Epithelial cell of esophagus (primary cell): ENCODE measurements at places on chromosomes 11 and 22.
A peak's percentile ranks its signal among the peaks of the same experiment; 100 is the strongest.

DNA sequence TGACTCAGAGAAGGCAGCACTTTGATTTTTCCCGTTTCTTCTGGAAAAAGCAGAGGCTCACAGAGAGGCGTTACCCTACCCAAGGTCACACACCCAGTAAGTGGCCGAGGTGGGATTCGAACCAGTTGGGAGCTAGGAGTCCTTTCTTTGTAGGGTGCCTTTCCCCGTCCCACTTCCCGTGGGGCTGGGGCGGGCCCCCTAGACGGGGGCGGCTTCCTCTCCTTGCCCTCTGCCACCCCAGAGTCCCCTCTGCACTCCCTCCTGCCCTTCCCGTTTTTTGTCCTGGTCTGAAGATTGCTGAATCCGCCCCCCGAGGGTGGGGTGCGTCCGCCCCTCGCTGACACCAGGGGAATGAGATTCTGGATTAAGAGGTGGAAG is 747 bp downstream of the TPCN2 start:
- DNase-seq = no peak

GRCh38 chr11:116731097-116731761 is 41.6 kb downstream of the BUD13 start:
- DNase-seq = no peak

DNA sequence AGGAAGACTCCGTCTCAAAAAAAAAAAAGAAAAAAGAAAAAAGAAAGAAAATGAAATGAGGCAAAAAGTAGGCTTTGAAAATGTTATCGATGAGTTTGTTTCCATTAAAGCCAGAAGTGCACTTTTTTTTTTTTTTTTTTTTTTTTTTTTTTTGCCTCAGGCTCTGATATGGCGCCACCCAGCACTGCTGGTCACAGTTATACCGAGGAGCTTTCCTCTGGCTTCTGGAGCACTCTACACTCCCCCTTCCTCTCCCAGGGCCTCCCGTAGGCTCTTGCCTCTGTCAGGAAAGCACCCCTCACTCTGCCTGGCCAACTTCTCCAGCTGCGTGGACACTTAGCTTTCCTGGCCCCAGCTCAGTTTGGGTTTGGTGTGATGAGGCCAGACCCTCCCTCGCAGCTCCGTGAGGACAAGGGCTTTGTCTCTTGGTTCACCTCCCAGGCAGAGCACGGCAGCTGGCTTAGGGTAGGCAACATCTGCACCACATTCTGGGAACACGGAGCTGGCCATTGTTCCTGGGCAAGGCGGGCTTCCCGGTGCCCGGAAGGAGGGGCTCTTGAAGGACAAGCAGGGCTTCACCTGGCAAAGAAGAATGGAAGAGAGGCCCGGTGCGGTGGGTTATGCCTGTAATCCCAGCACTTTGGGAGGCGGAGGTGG is 16.9 kb downstream of the FADS2 start:
- DNase-seq = no peak

- peak; percentile 88 for DNase-seq
Observed at GRCh38 chr22:18156878-18157713, 7.1 kb downstream of the USP18 start.

DNA sequence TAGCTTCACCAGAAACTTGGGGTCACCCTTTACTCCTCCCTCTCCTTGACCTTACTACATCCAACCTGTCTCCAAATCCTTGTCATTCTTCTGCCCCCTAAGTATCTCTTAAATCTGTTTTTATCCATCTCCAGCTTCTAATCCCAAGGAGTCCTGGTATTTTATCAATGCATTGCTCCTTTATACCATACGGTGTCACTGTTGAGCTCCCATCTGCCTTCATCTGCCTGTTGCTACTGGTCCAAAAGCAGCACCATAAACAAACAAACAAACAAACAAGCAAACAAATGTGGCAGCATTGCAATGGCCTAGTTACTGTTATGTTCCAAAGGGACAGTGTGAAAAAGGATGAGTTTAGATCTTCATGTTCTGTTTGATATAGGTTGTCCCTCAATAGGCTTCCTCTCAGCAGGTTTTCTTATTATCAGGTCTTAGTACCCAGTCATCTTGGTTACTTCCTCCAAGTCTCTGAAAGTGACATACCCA is 34.2 kb downstream of the DNHD1 start:
- DNase-seq = peak; percentile 58

- DNase-seq = no peak
Observed at GRCh38 chr11:32379719-32380118, 55.6 kb downstream of the WT1 start.

DNA sequence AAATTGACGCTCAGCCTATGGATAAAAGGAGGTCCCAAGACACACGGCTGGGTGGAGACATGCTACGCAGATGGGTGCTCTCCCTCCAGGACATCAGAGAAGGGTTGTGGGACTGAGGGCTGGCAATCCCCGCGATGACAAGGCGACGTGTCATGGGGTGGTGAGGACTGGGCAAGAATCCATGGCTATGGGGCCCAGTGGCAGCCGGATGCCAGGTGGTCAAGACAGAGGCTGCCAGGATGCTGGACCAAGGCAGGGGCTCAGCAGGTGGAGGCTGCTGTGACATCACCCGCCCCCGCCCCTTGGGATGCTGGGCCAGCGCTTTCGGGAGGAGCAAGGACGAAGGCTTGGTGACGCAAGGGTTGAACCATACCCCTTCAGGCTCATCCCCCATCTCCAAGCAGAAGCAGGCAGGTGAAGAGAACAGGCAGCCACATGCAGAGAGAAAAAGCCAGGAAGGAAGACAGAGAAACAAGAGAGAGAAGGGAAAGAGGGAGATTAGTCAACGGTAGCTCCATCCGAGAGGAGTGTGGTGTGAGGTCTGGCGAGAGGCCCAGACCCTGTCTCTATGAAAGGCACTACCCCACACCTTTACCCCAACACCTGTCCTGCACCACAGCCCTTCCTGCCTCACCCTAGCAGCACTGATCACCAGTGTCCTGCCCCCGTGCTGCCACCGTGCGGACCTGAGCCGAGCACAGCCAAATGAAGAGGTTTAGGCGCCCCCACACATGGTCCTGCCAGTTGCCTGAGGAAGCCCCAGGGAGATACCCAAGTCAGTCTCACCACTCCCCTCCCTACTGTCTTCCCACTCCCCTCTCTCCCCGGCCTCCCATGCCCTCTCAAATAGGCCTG is 24.1 kb upstream of the RASL10A start:
- DNase-seq = peak; percentile 77

DNA sequence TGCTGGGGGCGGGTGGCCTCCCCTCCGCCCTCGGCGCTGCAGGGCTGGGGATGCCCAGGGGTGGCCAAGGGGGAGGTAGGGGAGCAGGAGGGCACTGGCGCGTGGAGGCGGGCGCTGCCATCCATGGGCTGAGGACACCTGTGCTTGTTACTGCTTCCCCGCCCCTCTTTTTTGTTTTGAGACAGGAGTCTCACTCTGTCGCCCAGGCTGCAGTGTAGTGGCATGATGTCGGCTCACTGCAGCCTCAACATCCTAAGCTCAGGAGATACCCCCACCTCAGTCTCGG is 683 bp upstream of the FADS3 start:
- DNase-seq = no peak

DNA sequence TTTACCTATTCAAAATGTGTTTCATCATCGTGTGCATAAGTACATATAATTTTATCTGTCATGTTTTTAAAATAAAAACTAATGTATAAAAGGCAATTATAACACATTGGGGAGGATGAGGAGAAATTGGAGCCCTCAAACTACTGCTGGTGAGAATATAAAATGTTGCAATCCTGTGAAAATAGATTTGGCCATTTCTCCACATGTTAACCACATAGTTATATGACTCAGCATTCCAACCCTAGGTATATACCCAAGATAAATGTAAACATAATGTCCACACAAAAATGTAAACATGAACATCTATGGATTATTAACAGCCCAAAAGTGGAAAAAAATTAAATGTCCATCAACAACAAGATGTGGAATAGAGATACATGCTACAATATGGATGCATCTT is 928.0 kb upstream of the FAT3 start:
- DNase-seq = peak; percentile 48

- no peak for DNase-seq
Observed at GRCh38 chr22:47143249-47143938, 380.9 kb downstream of the TBC1D22A start.

GRCh38 chr11:114172871-114173444 is 113.4 kb downstream of the ZBTB16 start:
- DNase-seq = no peak

GRCh38 chr11:128941573-128942271 is 949 bp downstream of the TP53AIP1 start:
- DNase-seq = peak; percentile 79

DNA sequence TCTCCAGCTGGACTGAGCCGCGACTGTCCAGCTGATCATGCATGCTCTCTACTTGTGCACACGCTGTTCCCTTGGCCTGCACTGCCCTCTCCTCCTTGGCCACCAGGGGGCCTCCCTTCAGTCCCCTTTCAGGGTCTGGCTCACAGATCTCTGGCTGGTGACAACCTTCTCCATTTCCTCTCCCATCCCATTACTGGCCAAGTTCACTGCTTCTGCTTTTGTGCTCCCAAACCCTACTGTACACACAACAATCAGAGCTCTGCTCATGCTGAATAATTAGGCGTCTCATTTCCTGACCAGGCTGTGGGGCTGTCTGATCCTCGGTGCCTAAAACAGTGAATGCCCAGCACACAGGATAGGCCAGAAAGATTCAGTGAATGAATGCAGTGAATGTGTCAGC is 224.0 kb upstream of the NARS2 start:
- peak; percentile 52 for DNase-seq

DNA sequence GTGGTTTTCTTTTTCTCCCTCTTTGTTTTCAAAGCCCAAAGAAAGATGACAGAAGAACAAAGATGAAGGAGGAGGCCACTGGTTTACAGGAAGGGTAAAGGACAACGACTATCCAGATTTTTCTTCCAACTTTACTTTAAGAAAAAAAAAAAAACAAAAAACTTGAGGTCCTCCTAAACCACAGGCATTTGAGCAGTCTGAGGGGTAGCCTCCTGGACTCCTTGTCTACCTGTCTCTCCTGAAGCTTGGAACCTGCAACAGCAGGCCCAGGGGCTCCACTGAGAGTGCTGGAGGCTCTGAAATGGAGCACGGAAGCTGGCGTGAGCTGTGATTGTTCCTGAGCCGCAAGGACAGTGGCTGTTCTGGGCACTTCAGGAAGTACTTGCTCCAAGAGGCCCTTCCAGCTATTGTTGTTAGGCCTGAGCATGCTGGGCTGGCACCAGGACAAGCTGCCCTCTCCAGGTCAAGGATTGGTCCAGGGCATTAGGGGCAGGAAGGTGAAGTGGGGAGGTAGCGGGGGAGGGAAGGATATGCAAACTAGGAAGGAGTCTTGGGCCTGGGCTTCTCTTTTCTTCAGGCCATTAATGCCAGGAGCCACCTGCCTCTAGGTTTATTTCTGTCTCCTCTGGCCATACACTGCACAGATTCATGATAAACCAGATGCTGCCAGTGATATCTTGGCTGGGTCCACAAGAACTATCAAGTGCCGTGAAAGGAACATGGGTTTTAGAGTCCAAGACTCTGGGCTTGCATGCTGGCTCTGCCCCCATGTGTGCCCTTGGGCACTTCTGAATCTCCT is 147.3 kb downstream of the CCDC34 start:
- no peak for DNase-seq
